ENCODE measurements at places on chromosomes 7 and 10.

DNA sequence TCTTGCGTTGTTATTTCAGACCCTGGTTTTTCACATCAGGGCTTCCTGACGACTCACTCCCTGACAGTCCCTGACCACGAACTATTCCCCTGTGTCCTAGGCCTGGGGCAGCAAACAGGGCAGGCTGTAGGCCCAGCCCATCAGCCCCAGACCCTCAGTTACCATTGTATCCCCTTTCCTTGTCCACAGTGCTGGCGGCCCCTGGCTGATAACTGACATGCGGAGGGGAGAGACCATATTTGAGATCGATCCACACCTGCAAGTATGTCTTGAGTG lies 50.5 kb upstream of the TRIM8 start:
- no peak for DNase-seq

- DNase-seq: no peak
Observed at GRCh38 chr7:157693071-157693520, 356.3 kb downstream of the DNAJB6 start.

DNA sequence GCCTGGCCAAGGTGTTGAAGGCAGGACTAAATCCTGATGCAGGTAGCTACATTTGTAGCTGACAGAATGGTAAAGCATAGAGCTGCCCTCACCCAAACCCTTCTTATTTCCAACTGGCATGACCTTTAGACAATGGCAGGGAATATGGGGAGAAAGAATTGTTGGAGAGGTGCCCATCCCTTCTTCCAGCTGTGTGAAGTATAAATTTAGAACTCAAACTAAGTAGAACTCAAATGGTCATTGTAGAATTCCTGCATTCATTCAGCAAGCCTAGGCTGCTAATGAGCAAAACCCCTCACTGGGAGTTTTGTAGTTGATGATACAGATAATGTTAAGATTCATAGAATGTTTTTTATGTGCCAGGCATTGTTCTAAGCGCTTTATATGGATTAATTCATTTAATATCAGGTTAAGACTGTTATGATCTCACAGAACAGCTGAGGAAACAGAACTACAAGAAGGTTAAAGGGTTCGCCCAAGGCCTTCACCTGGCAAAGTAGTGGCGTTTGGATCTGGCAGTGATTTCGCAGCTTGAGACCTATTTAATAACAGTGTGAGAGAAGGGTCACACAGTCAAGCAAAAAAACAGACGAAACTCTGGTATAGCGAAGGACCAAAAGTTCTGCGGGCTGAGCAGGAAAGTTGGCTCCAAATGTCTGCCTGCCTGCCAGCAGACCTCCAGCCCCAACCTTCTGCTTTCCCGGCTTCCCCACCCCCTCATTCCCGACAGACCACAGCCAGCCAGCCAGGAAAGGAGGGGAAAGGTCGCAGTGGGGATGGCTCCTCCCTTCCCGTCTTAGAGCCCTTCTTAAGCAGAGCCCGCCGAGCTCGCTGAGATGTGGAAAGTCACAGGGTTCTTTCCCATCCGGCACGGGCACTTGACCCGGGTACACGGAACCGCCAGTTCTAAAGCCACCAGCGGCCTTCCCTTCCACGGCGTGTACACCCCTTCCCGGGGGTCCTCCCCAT lies 1.6 kb upstream of the HILPDA start:
- DNase-seq: no peak

- DNase-seq: no peak
Observed at GRCh38 chr10:108014902-108015177, 850.3 kb upstream of the SORCS1 start.

DNA sequence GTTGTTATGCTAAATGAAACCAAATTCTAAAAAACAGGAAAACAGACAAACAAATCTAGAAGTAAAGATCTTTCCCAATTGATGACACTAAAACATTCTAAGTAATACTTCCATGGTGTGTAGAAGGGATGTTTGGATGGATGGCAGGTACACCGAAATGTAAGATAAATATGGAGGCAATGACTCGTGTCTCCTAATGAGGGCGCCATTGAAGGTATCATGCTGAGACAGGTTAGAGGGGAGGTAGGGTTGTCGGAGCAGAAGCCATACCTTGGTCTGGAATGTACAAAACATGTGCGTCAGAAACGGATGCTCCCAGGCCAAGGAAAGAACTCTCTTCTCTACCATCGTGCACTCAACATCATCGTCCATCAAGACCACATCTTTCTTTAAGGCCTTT lies 101.4 kb downstream of the PRKCQ start:
- DNase-seq: no peak

DNA sequence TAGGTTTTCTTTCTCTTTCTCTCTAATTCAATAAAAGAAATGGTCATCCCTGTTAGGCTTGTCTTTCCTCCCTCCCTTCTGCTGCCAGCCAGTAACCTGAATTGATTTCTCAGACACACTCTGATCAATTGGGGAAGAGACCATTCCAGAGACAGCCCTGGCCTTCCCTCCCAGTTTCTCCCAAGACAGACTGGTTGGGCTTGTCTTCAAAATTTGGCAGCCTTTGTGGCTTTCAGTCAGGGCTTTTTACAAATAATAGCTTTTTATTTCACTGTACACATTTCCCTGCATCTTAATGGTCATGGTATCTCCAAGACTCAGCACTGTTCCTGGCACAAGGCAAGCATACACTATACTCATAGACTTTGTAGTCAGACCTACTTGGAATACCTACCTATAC lies 33.9 kb downstream of the BCAP29 start:
- DNase-seq: no peak

DNA sequence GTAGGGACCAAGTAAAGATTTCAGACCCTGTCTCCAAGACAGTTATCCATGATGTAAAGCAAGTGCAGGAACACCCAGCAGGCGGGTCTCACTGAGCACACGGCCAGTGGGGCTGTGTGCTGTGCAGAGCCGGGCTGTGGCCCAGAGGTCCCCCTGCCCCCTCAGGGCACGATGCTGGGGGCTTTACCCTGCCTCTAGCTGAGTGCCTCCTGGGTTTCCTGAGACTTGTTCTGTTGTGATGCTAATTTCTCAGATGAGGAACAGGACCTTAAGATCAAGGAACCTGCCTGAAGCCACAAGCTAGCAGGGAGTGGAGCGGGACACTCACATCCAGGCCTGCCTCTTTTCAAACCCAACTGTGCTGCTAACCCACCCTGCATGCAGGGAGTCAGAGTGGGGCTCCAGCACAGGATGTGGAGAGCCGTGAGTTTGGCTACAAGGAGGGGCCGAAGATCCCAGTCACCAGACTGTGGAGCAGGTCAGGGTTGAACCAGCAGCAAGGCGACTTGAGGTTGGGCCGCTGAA lies 76.1 kb upstream of the LYZL2 start:
- DNase-seq: no peak

GRCh38 chr10:101889256-101890210 lies 45.9 kb upstream of the KCNIP2 start:
- peak; percentile 35 for DNase-seq

GRCh38 chr10:73810735-73811465 lies 498 bp downstream of the NDST2 start:
- DNase-seq: peak; percentile 22

GRCh38 chr7:97697396-97697795 lies 34.5 kb upstream of the TAC1 start:
- no peak for DNase-seq

DNA sequence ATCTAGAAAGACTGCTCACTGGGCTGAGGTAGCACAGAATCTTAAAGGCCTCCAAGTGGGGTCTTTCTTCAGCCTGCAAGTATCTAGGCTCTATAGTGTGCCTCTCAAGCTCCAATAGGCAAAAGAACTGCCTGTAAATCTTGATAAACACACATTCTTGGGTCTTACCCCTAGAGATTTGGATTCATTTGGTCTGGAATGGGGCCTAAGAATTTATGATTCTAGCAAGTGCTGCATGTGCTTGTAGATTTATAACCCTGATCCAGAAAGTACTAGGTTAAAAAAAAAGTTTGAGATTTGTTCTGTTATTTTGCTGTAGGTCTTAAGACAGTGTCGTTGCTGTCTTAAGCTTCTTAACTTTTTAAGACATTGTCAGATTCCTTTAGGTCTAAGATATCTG lies 74.1 kb downstream of the RALA start:
- no peak for DNase-seq
